ENCODE measurements at places on chromosomes 4 and X.

GRCh38 chrX:9475984-9476383 is 11.1 kb downstream of the TBL1X start:
- DNase-seq: no peak

GRCh38 chrX:110404376-110404775 is 45.7 kb downstream of the RTL9 start:
- no peak for DNase-seq

DNA sequence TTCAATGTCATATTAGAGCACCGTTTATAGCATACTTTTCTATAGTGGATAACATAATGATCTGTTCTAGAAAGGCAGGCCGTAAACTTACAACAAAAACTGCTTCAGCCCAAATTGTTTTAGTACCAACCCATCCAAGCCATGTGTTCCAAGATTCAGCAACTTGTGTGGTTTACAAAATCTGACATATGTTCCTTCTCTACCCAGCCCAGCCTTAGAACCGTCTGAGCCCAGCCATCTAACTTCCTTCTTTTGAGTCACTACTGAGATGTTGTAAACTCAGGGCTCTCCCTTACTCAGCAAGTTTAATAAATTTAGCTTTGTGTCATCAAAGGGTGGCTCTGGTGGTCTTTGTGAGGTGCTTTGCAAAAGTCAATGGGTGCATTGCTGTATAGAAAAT is 32.4 kb upstream of the REPS2 start:
- no peak for DNase-seq

- DNase-seq: no peak
These were observed 1131.6 kb upstream of the PCDH7 start for GRCh38 chr4:29588617-29589016.

DNA sequence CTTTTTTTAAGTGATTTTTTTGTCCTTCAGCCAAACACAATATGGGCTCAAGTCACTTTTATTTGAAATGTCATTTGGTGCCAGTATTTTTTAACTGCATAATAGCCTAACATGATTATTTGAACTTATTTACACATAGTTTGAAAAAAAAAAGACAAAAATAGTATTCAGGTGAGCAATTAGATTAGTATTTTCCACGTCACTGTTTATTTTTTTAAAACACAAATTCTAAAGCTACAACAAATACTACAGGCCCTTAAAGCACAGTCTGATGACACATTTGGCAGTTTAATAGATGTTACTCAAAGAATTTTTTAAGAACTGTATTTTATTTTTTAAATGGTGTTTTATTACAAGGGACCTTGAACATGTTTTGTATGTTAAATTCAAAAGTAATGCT is 62.1 kb downstream of the EDNRA start:
- no peak for DNase-seq

GRCh38 chr4:159298502-159298901 is 195.6 kb downstream of the RAPGEF2 start:
- peak; percentile 4 for DNase-seq

- DNase-seq: no peak
These were observed 95.8 kb upstream of the ELOVL6 start for GRCh38 chr4:110294165-110294564.

Data from GM18507 (cell line).